Lung microvascular endothelial cell (primary cell): ENCODE measurements at places on chromosomes 12 and 14. TPM values are rescaled to one million over a fixed set of nuclear protein-coding genes. Genes with fewer than 3 reads are reported as not detected.

AHSA1 gene
- 68.4 and 81.7 TPM in 2 replicates for total RNA-seq

GRCh38 chr14:76964695-76965094 lies 63.8 kb downstream of the IRF2BPL start:
- DNase-seq, result no peak

- no peak for DNase-seq
Measured at GRCh38 chr14:28966416-28967233, 200.0 kb downstream of the FOXG1 start.

FAIM2 gene
- not detected in 2 replicates for total RNA-seq

NOP9 gene
- 15.7 and 20.4 TPM in 2 replicates for total RNA-seq
